ENCODE measurements at places on chromosomes 4 and X.

GRCh38 chr4:148207068-148207467, 235.1 kb downstream of the NR3C2 start:
- no peaks in the 10 kb centered on the region for H3K36me3 ChIP-seq
- H3K4me3 ChIP-seq, result no peak overlapping the region
- H3K27ac ChIP-seq, result no peak overlapping the region
- H3K4me1 ChIP-seq, result no peaks in the 10 kb centered on the region
- H3K27me3 ChIP-seq, result no peaks in the 10 kb centered on the region

GRCh38 chrX:118974088-118974907, at the start of gene LONRF3:
LONRF3 (plus strand) TSS chrX:118974618; CDS start chrX:118974781, 163 bp downstream.
- peak within 1 kb of the TSS; percentile 77 for H3K4me3 ChIP-seq
- H3K27me3 ChIP-seq, result peaks cover 32% of the 10 kb centered on the region
- H3K4me1 ChIP-seq, result peaks cover 15% of the 10 kb centered on the region
- peak; percentile 55 for DNase-seq
- H3K36me3 ChIP-seq, result no peaks in the 10 kb centered on the region

DNA sequence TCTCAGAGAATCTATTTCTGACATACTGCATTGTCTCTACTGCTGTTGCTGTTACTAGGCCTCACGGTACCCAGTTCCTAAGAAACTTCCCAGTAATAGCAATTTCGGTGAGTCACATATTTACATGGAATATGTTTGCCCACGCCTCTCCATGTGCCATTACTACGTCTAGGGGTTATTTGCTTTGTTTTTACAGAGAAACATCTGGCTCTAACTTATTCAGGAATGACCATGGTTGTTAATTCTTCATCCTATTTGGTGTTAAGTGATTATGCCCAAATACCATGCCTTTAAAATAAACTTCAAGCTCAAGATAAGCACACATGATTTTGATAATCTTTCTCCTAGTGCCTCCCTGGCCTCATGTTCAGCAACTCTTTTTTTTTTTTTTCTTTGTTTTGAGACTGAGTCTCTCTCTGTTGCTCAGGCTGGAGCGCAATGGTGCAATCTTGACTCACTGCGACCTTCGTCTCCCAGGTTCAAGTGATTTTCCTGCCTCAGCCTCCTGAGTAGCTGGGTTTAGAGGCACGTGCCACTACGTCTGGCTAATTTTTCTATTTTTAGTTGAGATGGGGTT, 101.0 kb upstream of the HS3ST1 start:
- no peaks in the 10 kb centered on the region for H3K27me3 ChIP-seq
- H3K4me3 ChIP-seq, result no peak overlapping the region
- no peaks in the 10 kb centered on the region for H3K4me1 ChIP-seq
- no peaks in the 10 kb centered on the region for H3K36me3 ChIP-seq

GRCh38 chrX:148647651-148648050, 147.2 kb downstream of the AFF2 start:
- H3K4me3 ChIP-seq, result no peak overlapping the region
- no peak overlapping the region for H3K27ac ChIP-seq
- DNase-seq, result no peak
- H3K27me3 ChIP-seq, result no peaks in the 10 kb centered on the region

DNA sequence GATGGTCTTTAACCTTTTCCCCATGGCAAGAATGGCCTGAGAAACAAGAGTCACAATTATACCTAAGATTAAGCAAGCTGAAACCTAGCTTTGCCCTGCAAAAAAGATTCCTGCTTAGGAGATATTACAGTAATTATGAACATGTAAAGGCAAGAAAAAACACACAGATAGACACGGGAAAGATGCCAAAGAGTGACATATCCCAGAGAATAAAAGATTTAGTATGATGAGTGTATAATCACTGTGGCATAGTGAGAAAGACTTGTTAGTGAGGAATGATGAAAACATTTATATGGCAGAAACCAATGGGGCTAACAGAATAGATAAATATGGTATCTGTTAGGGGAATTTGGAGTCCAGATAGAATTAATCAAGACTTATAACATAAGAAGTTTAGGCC, 29.6 kb upstream of the TASL start:
- H3K4me3 ChIP-seq, result no peak overlapping the region
- H3K27ac ChIP-seq, result no peak overlapping the region

- H3K36me3 ChIP-seq, result no peaks in the 10 kb centered on the region
- H3K27ac ChIP-seq, result peak overlapping the region; percentile 93
- H3K4me1 ChIP-seq, result peaks cover 39% of the 10 kb centered on the region
- peak overlapping the region; percentile 85 for H3K4me3 ChIP-seq
Observed at GRCh38 chrX:150569155-150569477, 695 bp downstream of the MTM1 start.

Measured in activated CD4-positive, alpha-beta memory T cell treated with anti-CD3 and anti-CD28 coated beads, Interleukin-2, amount 10 ng/mL, durations not matched to agents 7 days and 5 days (primary cell).